ENCODE measurements at places on chromosomes 13 and 19. TPM values are rescaled to one million over a fixed set of nuclear protein-coding genes. Genes with fewer than 3 reads are reported as not detected.

DNA sequence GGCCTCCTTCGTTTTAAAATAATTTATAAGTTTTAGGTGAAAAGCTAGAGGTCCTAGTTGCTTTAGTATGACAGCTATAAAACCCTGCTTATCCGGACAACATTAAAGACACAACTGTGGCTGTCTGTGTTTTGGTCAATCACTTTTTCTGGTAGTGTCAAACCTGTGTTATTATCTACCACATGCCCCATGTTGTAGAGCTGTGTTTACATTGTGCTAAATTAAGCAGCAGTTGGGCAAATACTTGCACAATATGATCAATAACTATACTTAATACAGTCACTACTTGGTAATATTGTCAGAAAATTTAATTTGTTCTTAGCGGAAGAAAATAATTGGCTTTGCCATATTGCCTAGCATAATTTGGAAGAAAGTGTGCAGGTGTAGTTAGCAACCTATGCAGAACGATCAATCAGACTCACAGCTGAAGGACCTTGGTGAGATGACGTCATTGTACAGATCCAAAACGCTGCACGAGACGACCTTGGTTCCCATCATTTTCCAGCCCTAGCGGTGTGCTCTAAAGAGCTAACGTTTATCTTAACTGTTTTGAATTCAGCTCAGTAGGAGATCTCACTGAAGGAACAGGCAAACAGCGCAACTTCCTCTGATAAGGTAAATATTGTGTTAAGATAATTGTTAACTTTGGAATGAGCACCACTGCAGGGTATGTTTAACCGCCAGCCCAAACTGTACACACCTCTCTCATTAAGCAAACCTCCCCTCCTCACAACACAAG lies 476.6 kb downstream of the IRS2 start:
- H3K4me3 ChIP-seq: no peak overlapping the region
- no peaks in the 10 kb centered on the region for H3K36me3 ChIP-seq
- peaks cover 17% of the 10 kb centered on the region for H3K4me1 ChIP-seq
- no peak for DNase-seq
- no peaks in the 10 kb centered on the region for H3K27me3 ChIP-seq

- no peak overlapping the region for H3K27ac ChIP-seq
- no peaks in the 10 kb centered on the region for H3K4me1 ChIP-seq
- no peaks in the 10 kb centered on the region for H3K27me3 ChIP-seq
- H3K4me3 ChIP-seq: peak overlapping the region; percentile 39
- no peaks in the 10 kb centered on the region for H3K36me3 ChIP-seq
- no peak for DNase-seq
These were observed 13.6 kb downstream of the LTBP4 start for GRCh38 chr19:40614622-40615411.

- no peak overlapping the region for H3K27ac ChIP-seq
- no peaks in the 10 kb centered on the region for H3K27me3 ChIP-seq
- no peak for DNase-seq
- H3K4me1 ChIP-seq: no peaks in the 10 kb centered on the region
These were observed 4.2 kb upstream of the OR7G3 start for GRCh38 chr19:9130965-9131364.

DNA sequence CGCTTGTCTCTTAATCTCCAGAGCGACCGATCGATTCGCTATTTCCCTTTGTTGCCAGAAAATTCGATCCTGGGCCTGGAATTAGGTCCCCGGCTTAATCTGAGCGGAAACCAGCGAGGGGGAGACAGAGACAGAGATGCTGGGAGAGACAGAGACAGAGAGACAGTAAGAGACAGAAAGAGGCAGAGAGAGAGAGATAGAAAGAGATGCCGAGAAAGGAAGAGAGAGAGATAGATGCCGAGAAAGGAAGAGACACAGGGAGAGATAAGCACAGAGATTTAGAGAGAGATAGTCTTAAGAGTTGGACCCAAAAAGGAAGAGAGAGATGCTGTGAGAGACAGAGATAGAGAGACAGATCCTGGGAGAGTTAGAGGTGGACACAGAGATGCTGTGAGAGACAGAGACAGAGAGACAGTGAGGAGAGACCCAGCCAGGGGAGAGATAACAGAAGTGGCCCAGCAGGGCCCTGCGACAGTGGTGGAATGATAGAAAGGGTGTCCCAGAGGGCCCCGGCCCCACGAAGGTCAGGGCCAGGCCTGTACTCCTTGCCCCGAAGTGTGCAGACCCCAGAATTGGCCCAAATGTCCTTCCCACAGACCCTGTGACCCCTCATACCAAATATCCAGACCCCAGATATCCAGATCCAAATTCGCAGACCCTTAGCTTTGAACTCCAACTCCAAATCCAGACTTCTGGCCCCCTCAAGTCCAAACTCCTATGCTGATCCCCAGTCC lies 1.3 kb downstream of the ERFL start:
- H3K4me3 ChIP-seq: no peak overlapping the region
- DNase-seq: no peak
- no peaks in the 10 kb centered on the region for H3K36me3 ChIP-seq
- no peaks in the 10 kb centered on the region for H3K4me1 ChIP-seq

DNA sequence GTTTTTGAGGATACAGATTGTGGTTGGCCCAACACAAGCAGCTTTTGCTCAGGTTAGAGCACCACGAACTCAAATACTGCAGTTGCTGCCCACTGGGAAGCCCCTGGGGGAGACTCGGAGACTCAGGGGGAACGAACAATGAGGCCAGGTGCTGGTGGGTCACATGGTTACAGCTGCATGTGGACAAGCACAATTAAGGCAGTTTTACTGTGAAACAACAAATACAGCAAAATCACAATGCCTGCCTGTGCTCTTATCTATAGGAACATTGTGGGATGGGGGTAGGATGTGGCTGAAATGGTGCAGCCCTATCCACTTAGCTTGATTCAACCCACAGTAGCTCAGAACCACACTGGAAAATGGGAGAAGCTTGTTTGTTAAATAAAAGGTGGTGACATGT lies 119.7 kb upstream of the SPATA13 start:
- no peak for DNase-seq
- H3K27me3 ChIP-seq: no peaks in the 10 kb centered on the region
- H3K4me1 ChIP-seq: no peaks in the 10 kb centered on the region

DNA sequence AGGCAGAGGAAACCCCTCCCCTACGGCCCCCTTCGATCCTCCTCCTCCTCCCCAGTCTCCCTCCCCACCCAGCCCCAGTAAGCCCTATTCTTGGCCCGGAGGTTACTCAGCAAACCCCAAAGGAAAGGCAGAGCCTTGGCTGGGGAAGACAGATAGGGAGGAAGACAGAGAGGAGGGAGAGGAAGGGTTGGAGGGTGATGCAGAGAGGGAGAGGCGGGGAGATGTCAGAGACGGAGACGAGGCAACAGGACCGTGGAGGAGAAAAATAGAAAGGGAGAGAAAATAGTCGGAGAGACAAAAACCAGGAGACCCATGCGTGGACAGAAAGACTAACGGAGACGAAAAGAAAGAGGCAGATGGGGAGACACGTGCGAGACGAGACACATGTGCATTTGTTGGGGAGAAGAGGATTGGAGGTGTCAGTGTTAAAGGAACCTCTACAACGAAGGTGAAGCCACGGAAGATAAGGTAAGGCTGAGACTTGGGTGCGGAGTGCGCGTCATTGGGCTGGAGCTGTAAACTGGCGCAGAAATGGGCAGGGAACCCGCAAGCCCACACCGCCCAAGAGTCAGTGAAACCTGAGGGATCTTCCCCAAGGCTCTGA lies 2.9 kb downstream of the TGFB1 start:
- no peak overlapping the region for H3K27ac ChIP-seq
- H3K4me1 ChIP-seq: peaks cover 5% of the 10 kb centered on the region
- no peak for DNase-seq
- H3K36me3 ChIP-seq: no peaks in the 10 kb centered on the region

GRCh38 chr13:112113851-112114250 lies 46.9 kb downstream of the SOX1 start:
- H3K27ac ChIP-seq: no peak overlapping the region
- H3K4me1 ChIP-seq: no peaks in the 10 kb centered on the region
- no peak overlapping the region for H3K4me3 ChIP-seq
- H3K27me3 ChIP-seq: no peaks in the 10 kb centered on the region
- H3K36me3 ChIP-seq: no peaks in the 10 kb centered on the region

DNA sequence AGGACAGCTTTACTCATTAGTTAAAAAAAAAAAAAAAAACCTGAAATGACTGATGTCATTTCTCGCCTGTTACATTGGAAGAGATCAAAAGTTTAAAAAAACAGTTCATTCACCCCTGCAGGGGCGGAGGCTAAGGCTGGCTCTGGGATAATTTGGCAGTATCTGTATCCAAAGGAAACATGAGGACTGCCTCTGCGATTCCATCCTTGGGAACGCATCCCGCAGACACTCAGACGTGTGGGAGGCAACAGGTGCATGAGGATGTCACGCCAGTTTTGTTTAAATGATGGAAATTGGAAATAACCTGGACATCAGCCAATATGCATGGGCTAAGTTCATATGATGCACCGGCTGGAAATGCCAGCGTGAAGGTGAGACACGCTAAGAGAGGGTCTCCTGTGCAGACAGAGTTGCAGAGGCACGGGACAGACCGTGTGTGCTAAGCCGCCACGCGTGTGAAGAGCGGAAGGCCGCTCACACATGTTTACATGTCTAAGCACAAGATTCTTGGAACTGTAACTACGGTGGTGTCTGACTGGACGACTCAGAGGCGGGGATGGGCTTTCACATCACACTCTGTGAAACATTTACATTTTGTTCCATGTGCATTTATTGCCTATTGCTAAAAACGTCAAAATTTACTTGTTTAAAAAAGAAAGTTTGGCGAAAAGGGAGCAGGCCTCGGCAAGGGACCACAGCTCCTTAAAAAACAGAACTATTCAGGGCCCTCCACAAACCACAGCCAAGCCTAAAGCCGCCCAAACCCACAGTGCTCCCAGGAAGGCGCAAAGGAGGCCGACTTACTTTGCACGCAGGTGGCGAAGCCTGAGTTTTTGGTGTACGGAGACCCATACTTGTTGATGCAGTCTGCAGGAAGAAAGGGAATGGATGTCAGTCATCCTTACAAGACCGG lies 17.9 kb downstream of the GAS6 start:
- no peak overlapping the region for H3K4me3 ChIP-seq
- H3K36me3 ChIP-seq: no peaks in the 10 kb centered on the region
- H3K4me1 ChIP-seq: no peaks in the 10 kb centered on the region
- no peaks in the 10 kb centered on the region for H3K27me3 ChIP-seq
- peak; percentile 24 for DNase-seq
- H3K27ac ChIP-seq: no peak overlapping the region

GRCh38 chr13:98368019-98368418 lies 190.9 kb upstream of the RNF113B start:
- no peaks in the 10 kb centered on the region for H3K27me3 ChIP-seq
- H3K27ac ChIP-seq: no peak overlapping the region
- H3K4me1 ChIP-seq: peaks cover 5% of the 10 kb centered on the region

DNA sequence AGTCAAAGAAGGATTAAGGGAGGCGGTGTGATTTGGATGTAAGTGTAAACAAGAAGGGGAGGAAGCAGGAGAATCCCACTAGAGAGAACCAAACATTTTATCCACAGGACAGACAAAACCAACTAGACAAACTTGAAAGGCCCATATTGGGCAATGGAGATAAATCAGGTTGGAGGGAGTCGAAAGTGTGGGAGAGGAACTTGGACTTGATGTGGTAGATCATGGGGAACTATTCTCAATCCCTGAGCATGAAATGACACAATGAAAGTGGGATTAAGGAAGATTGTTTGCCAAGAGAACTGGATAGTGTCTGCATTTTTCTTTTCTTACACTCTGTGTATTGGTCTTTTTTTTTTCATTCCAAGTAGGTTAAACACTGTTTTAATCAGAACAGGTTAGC lies 17.9 kb downstream of the GPR183 start:
- no peak overlapping the region for H3K27ac ChIP-seq
- H3K27me3 ChIP-seq: no peaks in the 10 kb centered on the region
- no peaks in the 10 kb centered on the region for H3K36me3 ChIP-seq
- H3K4me1 ChIP-seq: peaks cover 8% of the 10 kb centered on the region
- no peak overlapping the region for H3K4me3 ChIP-seq

- H3K4me1 ChIP-seq: no peaks in the 10 kb centered on the region
- DNase-seq: no peak
- H3K27ac ChIP-seq: no peak overlapping the region
- no peaks in the 10 kb centered on the region for H3K27me3 ChIP-seq
- H3K36me3 ChIP-seq: no peaks in the 10 kb centered on the region
These were observed 18.5 kb downstream of the CARM1 start for GRCh38 chr19:10889880-10890279.

GRCh38 chr19:38685666-38686529 lies 38.4 kb downstream of the ACTN4 start:
- H3K4me1 ChIP-seq: peaks cover 73% of the 10 kb centered on the region
- no peaks in the 10 kb centered on the region for H3K27me3 ChIP-seq
- H3K27ac ChIP-seq: peak overlapping the region; percentile 96

The THSD8 gene
- 2.1 TPM for total RNA-seq

The TMEM59L gene
- 0.95 TPM for total RNA-seq

The KIR2DL4 gene
- total RNA-seq: 0.12 TPM

The MYH14 gene
- total RNA-seq: 75.7 TPM

The TYROBP gene
- total RNA-seq: 47.7 TPM

The CALR3 gene
- total RNA-seq: not detected

The CEACAM19 gene
- 3.7 TPM for total RNA-seq

The ZNF99 gene
- total RNA-seq: not detected

The HCN2 gene
- total RNA-seq: 0.14 TPM

The OR7A5 gene
- total RNA-seq: not detected

The C19orf25 gene
- total RNA-seq: 19.3 TPM
